ENCODE measurements at places on chromosomes 6 and 20. TPM values are rescaled to one million over a fixed set of nuclear protein-coding genes. Genes with fewer than 3 reads are reported as not detected.

DNA sequence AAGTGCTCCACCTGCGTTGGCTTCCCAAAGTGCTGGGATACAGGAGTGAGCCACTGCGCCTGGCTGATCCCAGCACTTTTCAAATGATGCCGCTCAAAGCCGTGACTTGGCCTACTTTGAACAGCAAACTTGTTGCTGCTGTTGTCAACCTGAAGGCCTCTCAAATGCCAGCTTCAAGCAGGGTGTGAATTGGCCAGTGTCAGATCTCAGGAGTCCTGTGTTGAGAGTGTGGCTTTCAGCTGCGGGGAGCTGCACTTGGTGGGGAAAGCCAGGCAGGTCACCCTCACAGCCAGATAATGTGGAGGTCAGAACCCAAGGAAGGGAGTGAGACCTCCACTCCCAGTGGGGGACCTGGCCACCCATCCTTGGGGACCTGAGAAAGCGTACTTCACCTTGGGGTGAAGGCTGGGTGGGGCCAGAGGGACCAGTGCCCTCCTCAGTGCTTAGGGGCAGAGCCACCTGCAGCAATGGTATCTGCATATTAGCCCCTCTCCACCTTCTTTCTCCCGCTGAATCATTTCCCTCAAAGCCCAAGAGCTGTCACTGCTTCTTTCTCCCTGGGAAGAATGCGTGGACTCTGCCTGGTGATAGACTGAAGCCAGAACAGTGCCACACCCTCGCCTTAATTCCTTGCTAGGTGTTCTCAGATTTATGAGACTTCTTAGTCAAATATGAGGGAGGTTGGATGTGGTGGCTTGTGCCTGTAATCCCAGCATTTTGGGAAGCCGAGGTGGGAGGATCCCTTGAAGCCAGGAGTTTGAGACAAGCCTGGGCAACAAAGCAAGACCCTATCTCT lies 19.1 kb upstream of the PANK2 start:
- no peak for DNase-seq

Gene DNAH8
- 0.17 TPM for total RNA-seq

Gene ADGRG6
- 0.47 TPM for total RNA-seq

Gene MDFI
- not detected for total RNA-seq

DNA sequence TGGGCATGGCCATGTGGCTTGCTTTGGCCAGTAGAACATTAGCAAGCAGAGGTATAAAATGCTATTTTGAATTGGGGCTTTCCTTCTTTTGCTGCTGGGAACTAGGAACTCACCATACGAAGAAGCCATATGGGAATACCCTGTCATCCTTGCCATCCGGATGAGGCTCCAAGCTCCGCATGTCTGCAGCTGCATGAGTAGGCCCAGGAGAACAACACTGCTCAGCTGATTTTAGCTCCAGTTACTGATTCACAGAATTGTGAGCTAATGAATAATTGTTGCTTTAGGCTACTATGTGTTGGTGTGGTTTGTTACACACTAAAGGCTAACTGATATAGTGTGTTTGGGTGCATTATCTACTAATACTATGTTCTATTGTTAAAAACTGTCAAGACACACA lies 2.7 kb upstream of the PLCB4 start:
- no peak for DNase-seq

GRCh38 chr6:24394780-24395437 lies 7.8 kb upstream of the MRS2 start:
- DNase-seq: no peak
